ENCODE measurements at places on chromosomes 5 and 9. TPM values are rescaled to one million over a fixed set of nuclear protein-coding genes. Genes with fewer than 3 reads are reported as not detected.

GRCh38 chr5:58241389-58241788 lies 218.5 kb downstream of the PLK2 start:
- DNase-seq, result no peak
- H3K36me3 ChIP-seq, result no peaks in the 10 kb centered on the region

DNA sequence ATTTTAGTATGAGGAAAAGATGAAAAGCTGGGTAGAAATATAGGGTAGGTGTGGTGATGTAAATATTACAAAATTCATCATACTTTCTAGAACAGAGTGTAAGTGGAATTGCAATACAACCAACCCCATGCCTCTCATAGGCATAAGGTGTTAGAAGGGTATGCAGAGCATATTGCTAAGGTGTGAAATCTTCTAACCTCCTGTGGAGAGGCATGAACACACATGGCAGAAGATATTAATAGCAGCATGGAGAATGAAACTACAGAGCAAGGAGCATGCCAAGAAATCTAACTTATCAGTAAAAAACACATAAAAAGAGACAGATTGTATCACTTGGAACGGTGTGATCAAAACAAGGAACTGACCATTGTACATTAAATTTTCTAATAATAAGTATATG lies 441.5 kb downstream of the CDH18 start:
- no peak overlapping the region for H3K4me3 ChIP-seq
- no peaks in the 10 kb centered on the region for H3K27me3 ChIP-seq
- no peaks in the 10 kb centered on the region for H3K36me3 ChIP-seq
- no peak for DNase-seq

The SPATA31A3 gene
- not detected for total RNA-seq

- H3K4me3 ChIP-seq, result no peak overlapping the region
- H3K27ac ChIP-seq, result no peak overlapping the region
- no peak for DNase-seq
- H3K36me3 ChIP-seq, result no peaks in the 10 kb centered on the region
- peaks cover 10% of the 10 kb centered on the region for H3K4me1 ChIP-seq
- no peaks in the 10 kb centered on the region for H3K27me3 ChIP-seq
Observed at GRCh38 chr9:3528451-3528850, 2.6 kb upstream of the RFX3 start.

The PDZD2 gene
- 10.3 TPM for total RNA-seq

The NR5A1 gene
- total RNA-seq, result 0.26 TPM
